ENCODE measurements at places on chromosomes 3 and 15.

DNA sequence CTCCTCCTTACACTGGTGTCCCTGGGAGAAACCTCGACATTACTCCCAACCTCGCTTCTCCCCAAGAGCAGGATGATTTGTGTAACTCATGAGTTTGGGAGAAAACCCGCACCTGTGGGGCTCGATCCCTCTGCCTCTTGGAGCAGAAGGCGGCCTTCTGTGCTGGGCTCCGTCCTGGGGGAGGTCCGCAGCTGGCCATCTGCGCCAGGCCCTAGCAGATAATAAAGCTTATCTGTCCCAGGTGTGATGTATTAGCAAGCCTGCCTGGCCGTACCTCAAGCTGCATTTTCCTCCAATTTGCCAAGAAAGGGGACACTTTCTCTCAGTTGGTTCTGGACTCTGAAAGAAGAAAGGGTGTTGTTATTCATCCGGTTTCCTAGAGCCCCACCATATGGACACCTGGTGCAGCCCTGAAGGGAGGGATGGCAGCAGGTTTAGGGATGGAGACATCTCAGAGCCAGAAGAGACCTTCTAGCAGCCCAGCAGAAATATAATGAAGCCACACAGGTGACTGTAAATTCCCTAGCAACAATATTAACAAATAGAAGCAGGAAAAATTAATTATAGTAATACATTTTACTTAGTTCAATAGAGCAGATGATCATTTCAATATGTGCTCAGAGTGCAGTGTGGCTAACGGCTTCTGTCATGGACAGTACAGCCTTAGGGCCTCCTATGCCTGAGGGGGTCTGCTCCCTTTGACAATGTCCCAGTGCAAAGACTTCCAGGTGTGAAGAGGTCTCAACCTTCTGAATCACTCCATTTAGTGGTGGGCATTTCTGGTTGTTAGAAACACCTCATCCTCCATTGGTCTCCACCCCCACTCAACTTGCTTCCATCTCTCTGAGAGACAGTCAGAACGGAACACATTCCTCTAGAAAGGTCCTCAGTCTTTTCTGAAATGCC is 94.8 kb downstream of the CPN2 start:
- no peak for DNase-seq

GRCh38 chr15:31478702-31479221 is 152.1 kb downstream of the KLF13 start:
- no peak for DNase-seq

GRCh38 chr15:64112904-64113303 is 17.1 kb downstream of the SNX1 start:
- no peak for DNase-seq

DNA sequence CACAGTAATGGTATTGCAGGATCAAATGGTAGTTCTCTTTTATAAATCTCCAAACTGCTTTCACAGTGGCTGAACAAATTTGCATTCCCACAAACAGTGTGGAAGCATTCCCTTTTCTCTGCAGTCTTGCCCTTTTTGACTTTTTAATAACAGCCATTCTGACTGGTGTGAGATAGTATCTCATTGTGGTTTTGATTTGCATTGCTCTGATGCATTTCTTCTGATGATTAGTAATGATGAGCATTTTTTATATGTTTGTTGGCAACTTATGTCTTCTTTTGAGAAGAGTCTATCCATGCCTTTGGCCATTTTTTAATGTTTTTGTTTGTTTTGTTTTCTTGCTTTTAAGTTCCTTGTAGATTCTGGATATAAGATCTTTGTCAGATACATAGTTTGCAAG is 316.1 kb upstream of the TMCO5A start:
- no peak for DNase-seq

- no peak for DNase-seq
These were observed 7.2 kb upstream of the ABTB1 start for GRCh38 chr3:127665586-127665985.

GRCh38 chr15:57861815-57862586 is 155.5 kb downstream of the POLR2M start:
- no peak for DNase-seq

- no peak for DNase-seq
These were observed 404.2 kb upstream of the RARB start for GRCh38 chr3:25023876-25024275.

- DNase-seq: no peak
These were observed 1.8 kb downstream of the STAG1 start for GRCh38 chr3:136750209-136750896.

DNA sequence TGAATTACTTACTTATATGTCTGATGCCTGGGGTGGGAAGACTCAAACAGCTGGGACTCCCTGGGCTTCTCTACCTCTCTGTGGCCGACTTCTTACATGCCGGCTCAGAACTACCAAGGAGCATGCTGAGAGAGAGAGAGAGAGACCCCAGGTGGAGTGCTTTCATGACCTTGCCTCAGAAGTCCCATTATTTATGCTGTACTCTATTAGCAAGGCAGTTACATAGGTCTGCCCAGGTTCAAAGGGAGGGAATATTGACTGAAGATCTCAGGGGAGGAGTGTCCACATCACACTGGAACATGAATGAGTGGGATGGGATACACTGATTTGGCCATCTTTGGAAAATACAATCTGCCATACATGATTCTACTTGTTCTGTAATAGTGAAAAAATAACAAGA is 16.2 kb downstream of the CCDC32 start:
- no peak for DNase-seq

GRCh38 chr15:54304321-54304720 is 326.1 kb downstream of the UNC13C start:
- DNase-seq: no peak

- no peak for DNase-seq
These were observed 9.3 kb downstream of the HOMER2 start for GRCh38 chr15:82943176-82943575.

DNA sequence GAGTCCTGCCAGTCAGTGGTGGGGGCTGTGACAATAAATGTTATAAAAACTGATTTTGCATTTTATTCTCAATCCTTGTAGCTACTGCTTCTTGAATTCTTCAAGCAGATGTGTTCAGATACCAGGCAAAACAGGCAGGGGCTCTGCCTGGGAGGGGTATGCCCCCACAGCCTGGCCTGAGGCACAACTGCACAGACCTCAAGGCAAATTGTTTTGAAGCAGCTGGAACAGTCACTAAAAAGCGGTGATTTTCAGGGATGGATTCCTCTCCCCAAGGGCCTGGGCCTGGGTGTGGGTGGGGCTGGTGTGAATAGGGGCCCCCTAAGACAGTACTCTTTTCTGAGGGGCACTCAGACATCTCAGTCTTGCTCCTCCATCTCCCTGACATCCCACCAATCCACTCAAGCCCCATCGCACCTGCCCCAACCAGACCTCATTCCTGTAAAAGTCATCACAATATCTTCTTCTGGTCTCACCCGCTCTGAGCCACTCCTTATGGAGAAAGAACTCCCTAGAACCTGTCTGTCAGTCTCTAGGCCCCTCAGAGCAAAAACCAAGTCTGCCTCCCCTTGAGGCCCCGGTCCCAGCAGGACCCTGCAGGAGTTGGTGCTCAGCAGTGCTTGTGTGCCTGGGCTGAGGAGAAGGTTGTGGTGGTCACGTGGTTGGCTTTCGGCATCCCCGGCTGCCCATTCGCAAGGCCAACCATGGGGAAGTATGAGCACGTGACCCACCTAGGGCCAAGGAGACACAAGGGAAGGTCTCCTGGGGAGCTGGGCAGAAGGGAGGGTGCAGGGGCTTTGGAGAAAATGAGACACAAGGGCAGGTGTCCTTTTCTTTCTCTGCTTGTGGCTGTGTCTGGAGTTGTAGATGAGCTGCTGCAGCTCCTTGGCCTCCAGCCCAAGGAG is 2.9 kb upstream of the PSTPIP1 start:
- DNase-seq: no peak

DNA sequence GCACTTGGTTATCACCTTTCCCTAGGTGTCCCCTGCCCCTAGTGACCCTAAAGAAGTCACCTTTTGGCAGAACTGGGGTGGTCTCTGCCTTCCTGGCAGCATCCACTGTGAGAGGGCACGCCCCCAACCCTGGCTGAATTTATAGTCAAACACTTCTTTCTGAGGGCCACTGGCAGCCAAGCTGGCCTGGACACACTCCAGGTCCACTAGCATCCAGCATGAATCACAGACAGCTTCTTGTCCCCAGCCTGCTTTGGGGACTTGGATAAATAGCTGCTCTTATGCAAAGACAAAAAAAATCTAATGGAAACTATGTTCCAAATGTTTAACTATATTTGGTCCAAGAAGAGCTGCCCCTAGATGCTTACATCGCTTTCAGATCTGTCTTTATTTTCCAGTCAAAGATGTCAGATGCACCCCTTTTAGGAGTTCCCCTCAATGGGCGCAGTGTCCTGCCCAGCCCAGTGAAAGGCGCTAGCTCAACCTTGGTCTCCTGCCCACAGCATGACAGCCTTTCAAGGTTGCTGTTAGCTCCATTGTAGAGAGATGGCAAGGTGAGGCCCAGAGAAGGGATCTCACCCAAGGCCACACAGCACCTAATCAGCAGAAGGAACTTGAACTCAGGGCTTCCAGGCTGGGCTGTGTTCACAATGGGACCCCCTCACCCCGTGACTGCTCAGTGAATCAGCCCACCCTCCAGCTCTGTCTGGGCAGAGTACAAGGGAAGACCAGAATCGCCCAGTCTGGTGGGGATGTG is 7.0 kb downstream of the RASL12 start:
- no peak for DNase-seq

All from esophagus squamous epithelium (tissue), 5 donors.